T-helper 2 cell (primary cell): ENCODE measurements at places on chromosomes 3 and 15.

- DNase-seq, result no peak
These were observed 82.8 kb upstream of the MRPS22 start for GRCh38 chr3:139260793-139261736.

DNA sequence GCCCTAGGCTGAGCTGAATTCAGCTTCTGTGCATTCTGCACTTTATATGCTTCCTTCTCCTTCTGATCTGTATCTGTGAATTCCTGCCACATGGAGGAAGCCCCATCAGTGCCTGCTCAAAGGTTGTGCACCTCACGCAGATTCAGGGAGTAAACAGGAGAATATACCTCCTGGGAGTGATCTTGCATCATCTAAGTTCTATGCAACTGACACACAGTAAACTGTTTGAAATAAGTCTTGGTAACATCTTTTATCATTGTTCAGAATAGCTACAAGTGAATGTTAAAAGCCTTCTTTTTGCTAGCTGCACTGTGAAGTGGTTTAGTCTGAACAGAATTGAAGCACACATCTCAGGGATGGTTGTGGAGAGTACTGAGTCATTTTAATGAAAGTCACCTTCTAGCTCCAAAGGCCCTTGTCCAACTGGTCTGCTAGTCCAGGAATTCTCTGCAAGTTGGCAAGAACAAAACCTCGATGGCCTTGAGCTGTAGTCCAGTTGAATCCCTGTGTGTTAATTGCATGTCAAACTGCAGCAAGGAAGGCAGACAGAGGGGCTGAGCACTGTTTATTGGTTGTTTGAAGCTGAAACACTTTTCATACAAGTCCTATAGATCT, 215.0 kb downstream of the WNT5A start:
- no peak for DNase-seq

- no peak for DNase-seq
These were observed 27.6 kb upstream of the ARL6 start for GRCh38 chr3:97736928-97737327.

GRCh38 chr3:117486719-117487716, 777.4 kb downstream of the TUSC7 start:
- DNase-seq, result no peak

- no peak for DNase-seq
These were observed 22.4 kb downstream of the TM4SF4 start for GRCh38 chr3:149496891-149497290.

DNA sequence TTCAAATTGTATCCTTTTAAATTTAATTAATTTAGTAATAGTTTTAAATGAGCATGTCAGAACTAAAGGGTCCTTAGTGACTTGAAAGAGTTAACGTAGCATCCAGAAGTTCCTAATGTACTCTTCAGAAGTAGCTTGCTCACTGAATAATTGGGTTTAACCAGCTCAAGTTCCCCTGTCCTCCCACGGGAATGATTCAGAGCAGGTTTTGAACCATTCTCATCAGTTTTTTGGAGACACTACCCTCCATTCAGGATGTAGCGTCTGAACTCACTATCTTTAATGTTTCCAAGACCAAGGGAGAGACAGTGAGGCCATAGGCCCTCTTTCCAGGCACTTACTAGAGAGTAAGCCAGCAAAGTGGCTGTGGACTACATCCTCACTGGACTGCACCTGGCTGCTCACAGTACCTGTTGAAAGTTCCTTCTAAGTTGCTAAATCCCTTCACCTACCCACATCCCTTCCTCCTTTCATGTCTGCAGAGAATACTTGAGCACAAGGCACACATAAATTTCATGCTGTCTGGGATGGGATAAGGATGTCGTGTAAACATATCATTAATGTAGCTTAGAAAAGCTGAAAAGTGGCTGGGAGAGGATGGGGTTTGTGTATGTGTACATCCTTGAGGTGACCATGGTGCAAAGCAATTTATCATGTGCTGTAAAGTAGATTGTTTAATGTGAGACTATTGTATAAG, 146.3 kb downstream of the PLCL2 start:
- DNase-seq, result no peak

- DNase-seq, result no peak
These were observed 8.0 kb upstream of the RAD54L2 start for GRCh38 chr3:51530485-51530884.
